ENCODE measurements at places on chromosomes 3 and 15. TPM values are rescaled to one million over a fixed set of nuclear protein-coding genes. Genes with fewer than 3 reads are reported as not detected.
A peak's percentile ranks its signal among the peaks of the same experiment; 100 is the strongest.

DNA sequence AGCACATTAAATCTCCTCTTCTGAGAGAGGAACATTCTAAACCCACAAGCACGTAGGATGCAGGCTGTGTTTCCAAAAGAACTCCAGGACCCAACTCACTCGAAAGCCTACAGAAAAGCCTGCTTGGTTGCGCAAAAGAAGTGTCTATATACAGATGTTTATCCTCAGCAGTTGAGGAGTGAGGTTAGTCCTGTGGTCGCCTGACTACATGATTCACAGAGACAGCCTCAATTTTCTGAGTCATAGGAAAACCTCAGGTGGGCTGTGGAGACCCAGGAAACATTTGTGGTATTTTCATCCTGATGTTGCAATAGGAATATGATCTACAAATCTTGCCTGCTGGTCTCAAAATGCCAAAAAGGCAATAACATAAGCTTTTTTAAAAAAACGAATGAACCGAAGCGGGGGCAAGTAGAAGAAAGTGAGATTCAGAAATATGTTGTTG lies 183.8 kb upstream of the THRB start:
- H3K4me3 ChIP-seq = peak overlapping the region; percentile 1
- H3K27ac ChIP-seq = peak overlapping the region; percentile 19
- no peaks in the 10 kb centered on the region for H3K27me3 ChIP-seq

- no peaks in the 10 kb centered on the region for H3K36me3 ChIP-seq
- H3K27me3 ChIP-seq = no peaks in the 10 kb centered on the region
- no peak overlapping the region for H3K4me3 ChIP-seq
- H3K4me1 ChIP-seq = no peaks in the 10 kb centered on the region
- DNase-seq = no peak
These were observed 55.5 kb upstream of the FSTL1 start for GRCh38 chr3:120506076-120506827.

DNA sequence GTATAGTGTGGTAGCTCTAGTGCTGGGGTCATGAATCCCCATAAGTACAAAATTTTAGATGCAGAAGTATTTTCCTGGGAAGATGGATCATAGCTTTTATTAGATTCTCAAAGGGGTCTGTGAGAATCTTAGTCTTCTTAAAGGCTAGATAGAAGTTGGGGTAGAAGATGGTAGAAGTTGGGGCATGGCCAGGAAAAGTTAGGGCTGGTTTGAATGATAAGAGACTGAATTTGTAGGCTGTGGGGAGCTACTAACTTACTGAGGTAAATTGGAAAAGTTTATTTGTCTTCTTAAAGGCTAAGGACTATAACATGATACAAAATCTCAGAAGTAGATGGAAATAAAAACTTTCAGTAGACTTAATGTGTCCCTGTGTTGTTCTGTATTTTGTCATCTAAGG lies 1.6 kb upstream of the UBE2Q2 start:
- H3K36me3 ChIP-seq = no peaks in the 10 kb centered on the region
- no peak for DNase-seq
- H3K4me1 ChIP-seq = no peaks in the 10 kb centered on the region
- no peaks in the 10 kb centered on the region for H3K27me3 ChIP-seq
- H3K4me3 ChIP-seq = no peak overlapping the region
- H3K27ac ChIP-seq = no peak overlapping the region

GRCh38 chr3:11283139-11283475 lies 10.9 kb downstream of the ATG7 start:
- H3K4me3 ChIP-seq = no peak overlapping the region
- H3K36me3 ChIP-seq = no peaks in the 10 kb centered on the region

DNA sequence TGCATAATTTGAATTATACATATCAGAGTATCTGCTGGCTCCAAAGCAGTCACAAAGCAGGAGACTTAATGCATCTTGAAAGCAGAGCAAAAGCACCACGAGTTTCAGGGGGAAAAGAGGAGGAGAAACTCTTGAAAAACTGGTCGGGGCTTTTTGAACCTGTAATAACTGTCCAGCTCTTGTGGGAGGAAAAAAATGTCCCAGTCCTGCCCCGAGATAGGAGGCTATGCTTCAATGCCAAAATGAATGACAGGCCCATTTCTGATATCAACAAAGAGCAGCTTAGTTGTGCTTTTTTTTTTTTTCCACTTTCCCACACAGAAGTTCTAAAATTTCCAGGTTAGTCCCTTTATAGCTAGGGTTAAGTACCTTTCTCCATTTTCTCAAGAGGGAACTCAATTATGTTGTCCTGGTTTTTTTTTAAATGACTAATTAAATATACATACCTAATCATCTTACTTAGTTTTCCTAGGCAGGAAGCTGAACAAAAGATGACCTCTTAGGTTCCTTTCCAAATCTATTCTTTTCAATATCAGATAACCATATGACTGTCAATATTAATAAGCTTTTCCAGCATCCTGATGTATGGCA lies 120.2 kb downstream of the TFDP2 start:
- H3K36me3 ChIP-seq = no peaks in the 10 kb centered on the region
- H3K4me1 ChIP-seq = no peaks in the 10 kb centered on the region
- peak overlapping the region; percentile 40 for H3K27ac ChIP-seq
- H3K4me3 ChIP-seq = no peak overlapping the region

- no peak for DNase-seq
- no peak overlapping the region for H3K27ac ChIP-seq
- no peaks in the 10 kb centered on the region for H3K36me3 ChIP-seq
- H3K27me3 ChIP-seq = no peaks in the 10 kb centered on the region
- no peak overlapping the region for H3K4me3 ChIP-seq
These were observed 52.3 kb upstream of the KPNA4 start for GRCh38 chr3:160617636-160618035.

GRCh38 chr15:27323801-27324200 lies 352.8 kb downstream of the GABRG3 start:
- H3K27me3 ChIP-seq = no peaks in the 10 kb centered on the region
- no peaks in the 10 kb centered on the region for H3K36me3 ChIP-seq
- no peaks in the 10 kb centered on the region for H3K4me1 ChIP-seq
- DNase-seq = no peak

DNA sequence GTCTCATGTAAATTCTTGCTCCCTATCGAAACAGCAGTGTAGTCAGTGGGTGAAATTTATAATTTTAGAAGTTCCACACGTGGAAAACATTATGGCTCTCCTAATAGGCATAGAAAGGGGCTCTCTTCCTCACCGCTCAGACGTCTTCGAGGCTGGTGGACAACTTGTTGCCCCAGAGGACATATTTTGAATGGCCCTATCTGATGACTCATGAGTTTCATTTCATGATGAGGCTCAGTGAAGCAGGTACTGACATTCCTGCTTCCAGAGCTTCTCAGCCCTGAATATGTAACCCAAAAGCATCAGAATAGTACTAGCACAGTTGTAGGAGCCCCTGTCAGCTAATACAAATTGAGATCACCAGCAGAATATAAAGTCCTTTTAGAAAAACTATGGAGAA lies 117.9 kb downstream of the HERC1 start:
- H3K36me3 ChIP-seq = no peaks in the 10 kb centered on the region
- no peak overlapping the region for H3K27ac ChIP-seq
- H3K4me3 ChIP-seq = no peak overlapping the region
- H3K4me1 ChIP-seq = no peaks in the 10 kb centered on the region

GRCh38 chr15:39931615-39932014 lies 2.3 kb upstream of the EIF2AK4 start:
- H3K4me3 ChIP-seq = no peak overlapping the region
- no peaks in the 10 kb centered on the region for H3K36me3 ChIP-seq
- no peaks in the 10 kb centered on the region for H3K27me3 ChIP-seq
- DNase-seq = no peak

GRCh38 chr3:161851941-161852566 lies 355.4 kb downstream of the OTOL1 start:
- no peaks in the 10 kb centered on the region for H3K4me1 ChIP-seq
- no peak for DNase-seq
- H3K27me3 ChIP-seq = no peaks in the 10 kb centered on the region
- H3K4me3 ChIP-seq = no peak overlapping the region
- no peaks in the 10 kb centered on the region for H3K36me3 ChIP-seq

GRCh38 chr3:182792901-182793662 lies at the start of gene ATP11B:
ATP11B (plus strand) TSS chr3:182793504; CDS start chr3:182793760, 256 bp downstream.
- H3K27me3 ChIP-seq = no peaks in the 10 kb centered on the region
- peak within 1 kb of the TSS; percentile 96 for H3K27ac ChIP-seq
- H3K4me1 ChIP-seq = peaks cover 5% of the 10 kb centered on the region
- H3K4me3 ChIP-seq = peak within 1 kb of the TSS; percentile 91
- H3K36me3 ChIP-seq = no peaks in the 10 kb centered on the region

DNA sequence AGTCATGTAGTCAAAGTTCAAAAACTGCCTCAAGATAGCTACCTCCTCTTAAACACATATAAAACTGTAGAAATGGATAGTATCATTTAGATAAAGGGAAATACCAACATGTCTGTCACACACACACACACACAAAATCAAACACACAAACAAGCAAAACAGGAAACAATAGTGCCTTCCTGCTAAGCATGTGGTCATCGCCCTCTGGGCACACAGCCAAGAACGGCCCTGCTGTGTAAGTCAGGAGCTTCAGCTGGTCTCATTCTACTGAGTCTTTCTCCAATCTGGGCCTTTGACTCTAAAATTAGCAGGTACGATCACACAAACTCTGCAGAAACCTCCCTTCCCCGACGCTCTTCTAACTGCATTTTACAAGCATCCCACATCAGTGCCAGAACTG lies 272.2 kb upstream of the CHRNA7 start:
- no peaks in the 10 kb centered on the region for H3K27me3 ChIP-seq
- peak; percentile 56 for DNase-seq
- no peak overlapping the region for H3K27ac ChIP-seq
- no peaks in the 10 kb centered on the region for H3K36me3 ChIP-seq
- H3K4me3 ChIP-seq = no peak overlapping the region
- no peaks in the 10 kb centered on the region for H3K4me1 ChIP-seq

- peak overlapping the region; percentile 96 for H3K27ac ChIP-seq
- DNase-seq = no peak
- no peaks in the 10 kb centered on the region for H3K36me3 ChIP-seq
These were observed 5.9 kb downstream of the EHD4 start for GRCh38 chr15:41966414-41966812.

GRCh38 chr3:28667646-28668621 lies 319.3 kb upstream of the AZI2 start:
- H3K36me3 ChIP-seq = no peaks in the 10 kb centered on the region
- H3K4me3 ChIP-seq = no peak overlapping the region
- no peaks in the 10 kb centered on the region for H3K27me3 ChIP-seq
- no peak overlapping the region for H3K27ac ChIP-seq
- H3K4me1 ChIP-seq = no peaks in the 10 kb centered on the region
- no peak for DNase-seq

- no peak overlapping the region for H3K4me3 ChIP-seq
- H3K27me3 ChIP-seq = no peaks in the 10 kb centered on the region
- no peaks in the 10 kb centered on the region for H3K36me3 ChIP-seq
- no peak for DNase-seq
These were observed 34.7 kb downstream of the TMEM158 start for GRCh38 chr3:45191424-45191823.

GRCh38 chr3:108475220-108475782 lies 35.1 kb downstream of the MYH15 start:
- H3K27ac ChIP-seq = no peak overlapping the region
- H3K36me3 ChIP-seq = no peaks in the 10 kb centered on the region
- no peak overlapping the region for H3K4me3 ChIP-seq
- no peak for DNase-seq

GRCh38 chr15:71565631-71566160 lies 244.7 kb upstream of the NR2E3 start:
- no peaks in the 10 kb centered on the region for H3K4me1 ChIP-seq
- H3K27me3 ChIP-seq = no peaks in the 10 kb centered on the region
- no peak for DNase-seq
- no peak overlapping the region for H3K27ac ChIP-seq
- no peaks in the 10 kb centered on the region for H3K36me3 ChIP-seq
- no peak overlapping the region for H3K4me3 ChIP-seq

DNA sequence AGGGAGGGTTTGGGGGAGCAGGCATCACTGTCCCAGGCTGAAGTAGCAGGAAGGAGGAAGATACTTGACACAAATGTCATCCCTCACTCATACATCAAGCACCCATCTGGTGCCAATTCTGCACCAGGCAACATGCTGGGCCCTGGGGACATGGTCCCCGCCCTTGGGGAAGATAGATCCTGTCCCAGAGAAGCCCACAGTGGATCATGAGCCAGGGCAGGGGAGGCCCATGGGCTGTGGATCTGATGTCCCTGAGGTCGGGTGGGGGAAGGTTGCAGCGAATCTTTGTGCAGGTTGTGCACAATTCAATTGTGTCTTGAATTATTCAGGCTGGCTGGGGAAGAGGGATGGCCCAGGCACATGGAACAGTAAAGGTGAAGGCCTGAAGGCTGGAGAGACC lies 6.4 kb upstream of the CCDC33 start:
- no peaks in the 10 kb centered on the region for H3K36me3 ChIP-seq
- H3K4me1 ChIP-seq = no peaks in the 10 kb centered on the region

- no peak for DNase-seq
- H3K27ac ChIP-seq = no peak overlapping the region
- no peaks in the 10 kb centered on the region for H3K27me3 ChIP-seq
- H3K36me3 ChIP-seq = no peaks in the 10 kb centered on the region
These were observed 72.8 kb upstream of the FAN1 start for GRCh38 chr15:30830961-30831360.

- no peaks in the 10 kb centered on the region for H3K27me3 ChIP-seq
- no peaks in the 10 kb centered on the region for H3K4me1 ChIP-seq
- no peak overlapping the region for H3K4me3 ChIP-seq
- no peak for DNase-seq
These were observed 173.4 kb downstream of the XXYLT1 start for GRCh38 chr3:195097331-195098255.

- no peaks in the 10 kb centered on the region for H3K27me3 ChIP-seq
- no peaks in the 10 kb centered on the region for H3K36me3 ChIP-seq
- no peak overlapping the region for H3K27ac ChIP-seq
- H3K4me3 ChIP-seq = no peak overlapping the region
These were observed 40.7 kb downstream of the DENND6A start for GRCh38 chr3:57652203-57652602.

DNA sequence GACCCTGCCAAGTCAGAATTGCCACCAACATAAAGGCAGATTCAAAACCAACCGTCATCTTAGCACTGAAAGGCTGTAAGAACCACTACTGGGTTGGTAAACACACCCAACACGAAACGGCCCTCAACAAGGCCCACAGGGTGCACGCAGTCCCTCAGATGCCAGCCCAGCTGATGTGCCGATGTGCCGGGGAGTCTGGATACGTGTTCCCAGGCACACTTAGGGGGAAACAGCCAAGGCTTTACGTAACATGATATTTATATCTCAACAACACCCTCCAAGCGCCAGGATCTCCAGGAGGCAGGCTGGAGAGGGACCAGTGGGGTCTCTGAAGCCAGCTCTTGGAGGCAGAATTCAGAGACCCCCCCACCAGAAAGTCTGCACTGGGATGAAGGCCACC lies 14.2 kb downstream of the POC1A start:
- no peak overlapping the region for H3K4me3 ChIP-seq
- H3K36me3 ChIP-seq = no peaks in the 10 kb centered on the region
- no peaks in the 10 kb centered on the region for H3K27me3 ChIP-seq
- no peak for DNase-seq

EFL1 gene
- total RNA-seq = 12.5 TPM

BNC1 gene
- total RNA-seq = 10.7 TPM

GP5 gene
- total RNA-seq = not detected

IL17RB gene
- 61.6 TPM for total RNA-seq

ATP2B2 gene
- total RNA-seq = under 0.01 TPM

HGD gene
- total RNA-seq = not detected

CERS3 gene
- not detected for total RNA-seq

SERPINI1 gene
- total RNA-seq = 6.3 TPM

COL6A5 gene
- total RNA-seq = not detected

TNFAIP8L3 gene
- total RNA-seq = 4.0 TPM

BRPF1 gene
- total RNA-seq = 19.3 TPM

CHRNA3 gene
- total RNA-seq = 0.48 TPM

DAZL gene
- not detected for total RNA-seq
